Spleen (tissue), 13 donors: ENCODE measurements at places on chromosomes 11 and 22.
A peak's percentile ranks its signal among the peaks of the same experiment; 100 is the strongest.

DNA sequence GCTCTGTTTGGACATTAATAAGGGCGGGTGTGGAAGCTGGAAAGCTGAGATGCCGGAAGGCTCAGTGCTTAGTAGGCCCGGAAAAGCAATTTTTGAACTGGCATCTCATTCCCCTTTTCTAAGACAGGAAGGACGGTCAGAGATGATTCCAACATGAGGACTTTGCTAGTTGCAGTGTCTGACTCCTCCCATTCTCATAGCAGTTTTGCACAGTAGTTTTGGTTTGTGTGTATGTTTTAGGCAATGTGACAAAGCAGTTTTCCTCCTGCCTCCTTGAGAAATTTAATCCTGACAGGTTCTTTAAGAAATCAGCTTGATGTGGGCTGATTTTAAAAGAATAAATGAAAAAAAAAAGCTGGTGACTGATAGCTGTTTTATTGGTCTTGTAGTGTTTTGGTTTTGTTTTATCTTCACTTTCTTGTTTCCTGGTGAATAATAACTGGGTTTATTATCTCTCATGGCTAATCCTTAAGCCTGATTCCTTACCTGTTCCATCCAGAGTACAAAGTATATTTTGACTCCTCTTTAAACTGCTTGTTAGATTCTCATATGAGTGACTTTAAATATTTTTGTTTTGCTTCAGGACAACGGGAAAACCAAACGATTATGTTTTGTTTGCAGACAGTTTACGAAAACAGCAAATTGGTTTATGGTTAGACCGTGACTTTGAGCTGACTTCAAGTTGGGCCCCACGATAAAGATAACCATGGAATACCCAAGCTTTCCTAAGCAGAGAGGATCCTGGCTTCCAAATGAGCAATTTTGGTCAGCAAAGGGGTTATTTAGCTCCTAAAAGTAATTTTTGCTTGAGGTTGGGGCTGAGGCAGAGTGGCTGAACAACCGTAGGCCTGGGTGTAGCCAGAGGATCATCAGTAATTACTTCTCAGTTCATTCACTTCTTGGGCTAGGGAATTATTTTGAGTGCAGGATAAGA, 3.4 kb downstream of the PTPRJ start:
- DNase-seq = no peak

DNA sequence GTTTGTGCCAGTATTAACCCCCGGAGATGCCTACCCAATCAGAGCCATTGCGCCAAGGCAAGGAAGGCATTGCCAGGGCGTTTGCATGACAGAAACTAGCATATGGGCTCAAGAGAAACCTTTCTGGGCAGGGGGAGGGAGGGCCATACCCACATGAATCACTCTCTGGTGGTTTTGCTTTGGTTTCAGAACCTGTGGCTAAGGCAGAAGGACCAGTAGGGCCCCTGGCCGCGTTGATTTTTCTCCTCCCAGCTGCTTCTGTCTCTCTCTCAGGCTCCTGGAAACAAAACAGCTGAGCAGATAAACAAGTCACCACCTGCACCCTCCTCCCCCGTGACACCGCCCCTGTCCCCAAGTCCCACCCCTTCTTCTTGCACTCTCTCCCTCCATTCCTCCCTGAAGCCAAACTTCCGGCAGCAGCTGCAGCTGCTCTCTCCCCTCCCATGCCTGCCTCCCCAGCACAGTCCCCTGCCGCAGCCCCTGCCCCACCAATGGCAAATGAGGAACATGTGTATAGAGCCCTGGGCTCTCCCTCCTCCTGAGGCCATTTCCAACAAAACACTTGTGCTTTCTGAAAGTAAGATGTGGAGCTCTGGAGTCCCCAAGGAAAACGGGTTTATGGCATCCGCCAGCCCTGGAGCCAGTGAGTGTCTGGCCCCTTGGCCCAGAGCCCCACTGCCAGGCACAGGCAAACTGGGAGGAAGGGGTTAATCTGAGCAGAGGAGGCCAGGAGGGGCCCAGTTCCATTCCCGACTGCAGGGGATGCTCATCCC, 39.0 kb upstream of the ADA2 start:
- DNase-seq = peak; percentile 83

DNA sequence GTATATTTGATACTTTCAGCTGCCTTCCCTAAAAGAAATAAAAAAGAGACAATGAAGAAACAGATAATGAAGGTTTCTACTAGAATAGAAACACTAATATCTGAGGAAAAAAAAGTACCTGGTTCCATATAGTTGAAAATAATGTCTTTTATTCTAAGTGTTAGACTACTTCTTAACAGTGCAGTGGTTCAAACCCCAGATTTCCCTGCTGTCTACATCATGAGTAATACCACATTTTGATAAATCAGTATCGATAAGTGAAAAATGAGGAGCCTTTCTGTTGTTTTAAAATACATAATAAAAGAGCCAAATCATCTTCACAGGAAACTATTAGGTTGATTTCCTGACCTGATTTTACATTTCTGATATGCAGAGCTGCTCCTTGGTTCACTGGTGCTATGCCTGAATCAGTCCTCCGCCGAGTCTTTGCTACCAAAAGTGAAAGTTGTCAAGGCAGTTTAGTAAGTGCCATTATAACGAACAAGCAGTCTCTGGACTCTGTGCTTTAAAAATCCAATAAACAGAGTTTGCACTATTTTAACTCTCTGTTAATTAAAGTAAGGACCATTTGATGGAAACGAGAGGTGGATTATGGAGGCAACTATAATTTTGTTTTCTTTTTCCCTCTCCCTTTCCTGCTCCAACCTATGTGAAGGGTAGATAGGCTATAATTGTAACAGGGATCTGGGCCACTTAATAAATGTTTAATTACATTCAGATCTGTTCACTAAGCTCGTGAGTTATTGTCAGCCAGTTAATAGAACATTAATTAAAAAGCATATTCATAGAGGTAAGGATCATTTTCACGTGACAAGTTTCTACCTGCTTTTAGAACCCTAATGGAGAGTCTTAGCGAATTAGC, 724.5 kb upstream of the RAG2 start:
- DNase-seq = no peak

- DNase-seq = no peak
Observed at GRCh38 chr11:111982019-111982464, 43.2 kb upstream of the DLAT start.

GRCh38 chr11:20117291-20117690, 43.0 kb downstream of the DBX1 start:
- no peak for DNase-seq

- DNase-seq = no peak
Observed at GRCh38 chr11:36056160-36056751, 112.4 kb downstream of the LDLRAD3 start.

GRCh38 chr11:131815590-131815989, 445.2 kb downstream of the NTM start:
- DNase-seq = no peak

DNA sequence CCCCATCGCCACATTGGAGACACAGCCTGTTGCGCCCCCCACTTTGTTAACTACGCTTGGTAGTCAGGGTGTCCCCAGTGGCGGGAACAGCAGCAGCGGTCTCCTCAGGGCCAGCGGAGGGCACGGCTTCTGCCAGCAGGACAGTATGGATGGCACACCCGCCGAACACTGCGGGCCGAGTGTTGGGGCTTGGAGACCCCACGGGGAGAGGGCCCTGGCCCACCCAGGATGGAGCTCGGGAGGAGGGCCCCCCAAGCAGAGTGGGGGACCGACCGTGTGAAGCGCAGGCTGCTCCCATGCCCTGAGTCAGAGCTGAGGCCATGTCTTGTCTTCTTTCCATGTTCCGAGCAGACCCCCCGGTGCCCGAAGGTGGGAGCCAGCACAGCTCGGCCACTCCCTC, 17.8 kb downstream of the MRPL23 start:
- DNase-seq = no peak

DNA sequence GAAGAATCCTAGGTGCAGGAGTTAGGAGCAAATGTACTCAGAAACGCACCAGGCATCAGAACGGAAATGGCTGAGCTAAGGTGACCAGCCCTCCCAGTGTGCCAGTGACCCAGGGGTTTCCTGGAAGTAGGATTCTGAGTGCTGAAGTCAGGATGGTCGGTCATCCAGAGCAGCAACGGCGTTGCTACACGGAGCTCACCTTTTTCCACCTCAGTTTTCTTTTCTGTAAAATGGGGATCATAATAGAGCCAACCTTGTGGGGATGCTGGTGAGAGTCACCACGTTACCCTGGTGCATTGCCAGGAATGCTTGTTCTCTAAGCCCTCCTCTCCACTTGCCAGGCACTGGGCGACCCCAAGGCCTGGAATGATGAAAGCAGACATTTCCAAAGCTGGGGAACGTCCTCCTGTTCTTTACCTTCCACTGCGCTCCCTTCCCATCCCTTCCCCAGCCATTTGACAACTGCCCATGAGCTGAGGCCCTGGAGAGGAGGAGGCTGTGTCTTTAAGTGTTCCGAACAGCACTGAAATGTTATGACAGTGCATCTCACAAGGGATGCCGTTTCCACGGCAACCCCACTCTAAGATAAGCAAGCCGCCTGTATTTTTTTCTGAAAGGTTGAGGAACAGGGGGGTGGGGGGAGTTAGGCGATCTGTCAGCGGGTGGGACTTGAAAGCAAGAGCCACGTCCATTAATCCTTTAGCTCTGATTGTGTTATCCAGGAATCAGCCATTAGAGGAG, 66.8 kb downstream of the TSPAN18 start:
- peak; percentile 49 for DNase-seq

GRCh38 chr22:50576806-50577696, 1.2 kb downstream of the CPT1B start:
- DNase-seq = no peak

- DNase-seq = no peak
Observed at GRCh38 chr11:122706291-122707088, 51.0 kb downstream of the UBASH3B start.

GRCh38 chr11:122633219-122633829, 22.2 kb upstream of the UBASH3B start:
- no peak for DNase-seq

DNA sequence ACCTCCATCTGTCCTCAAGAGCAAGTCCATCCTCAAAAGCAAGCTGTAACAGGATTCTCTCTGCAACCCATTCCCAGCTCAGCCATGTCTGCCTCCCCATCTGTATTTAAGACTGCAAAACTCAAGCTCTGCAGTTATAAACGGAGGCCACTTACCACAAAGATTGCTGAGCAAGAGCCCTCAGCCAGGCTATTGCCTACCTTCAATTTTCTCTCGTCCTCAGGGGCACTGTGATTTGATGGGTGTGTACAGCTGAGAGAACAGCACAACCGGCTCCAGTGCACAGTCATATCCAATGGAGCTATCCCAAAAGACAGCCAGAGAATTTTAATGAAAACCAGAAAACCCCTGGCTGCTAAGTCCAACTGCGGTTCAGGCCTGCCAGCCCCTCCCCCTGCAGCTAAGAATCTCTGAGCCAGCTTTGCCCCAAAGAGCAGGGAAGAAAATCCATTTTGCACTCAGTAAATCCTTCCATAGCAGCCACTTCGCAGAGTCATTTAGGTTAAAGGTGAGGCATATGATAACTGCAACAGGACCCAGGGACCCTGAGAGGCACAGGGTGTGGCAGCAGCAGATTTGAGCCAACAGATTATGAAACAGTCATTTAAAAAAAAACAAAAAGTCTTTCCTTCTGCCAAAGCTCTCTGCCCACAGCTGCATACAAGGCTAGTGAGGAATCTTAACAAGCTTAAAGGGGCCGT, 37.6 kb downstream of the RAB30 start:
- DNase-seq = no peak
